ENCODE measurements at places on chromosomes 16 and 17. TPM values are rescaled to one million over a fixed set of nuclear protein-coding genes. Genes with fewer than 3 reads are reported as not detected.

Gene ZMYND15
- total RNA-seq = not detected

Gene SDK2
- total RNA-seq = 5.0 TPM

Gene ADAD2
- not detected for total RNA-seq

Gene MT4
- total RNA-seq = not detected

Gene PYY
- 1.4 TPM for total RNA-seq

Gene PRR35
- 0.62 TPM for total RNA-seq

Gene DNAAF1
- total RNA-seq = 0.66 TPM

Gene CLEC18C
- total RNA-seq = 0.20 TPM

Gene RASL10B
- 19.2 TPM for total RNA-seq

Gene CD300LF
- not detected for total RNA-seq

- H3K4me1 ChIP-seq = no peaks in the 10 kb centered on the region
- H3K27ac ChIP-seq = peak overlapping the region; percentile 10
- no peaks in the 10 kb centered on the region for H3K36me3 ChIP-seq
- no peak for DNase-seq
Measured at GRCh38 chr16:62829607-62830006, 793.4 kb upstream of the CDH8 start.

GRCh38 chr16:5875416-5875815, 777.8 kb upstream of the EEF2KMT start:
- no peak overlapping the region for H3K4me3 ChIP-seq
- H3K27ac ChIP-seq = no peak overlapping the region
- no peaks in the 10 kb centered on the region for H3K36me3 ChIP-seq
- peaks cover 5% of the 10 kb centered on the region for H3K4me1 ChIP-seq
- no peaks in the 10 kb centered on the region for H3K27me3 ChIP-seq
- no peak for DNase-seq

DNA sequence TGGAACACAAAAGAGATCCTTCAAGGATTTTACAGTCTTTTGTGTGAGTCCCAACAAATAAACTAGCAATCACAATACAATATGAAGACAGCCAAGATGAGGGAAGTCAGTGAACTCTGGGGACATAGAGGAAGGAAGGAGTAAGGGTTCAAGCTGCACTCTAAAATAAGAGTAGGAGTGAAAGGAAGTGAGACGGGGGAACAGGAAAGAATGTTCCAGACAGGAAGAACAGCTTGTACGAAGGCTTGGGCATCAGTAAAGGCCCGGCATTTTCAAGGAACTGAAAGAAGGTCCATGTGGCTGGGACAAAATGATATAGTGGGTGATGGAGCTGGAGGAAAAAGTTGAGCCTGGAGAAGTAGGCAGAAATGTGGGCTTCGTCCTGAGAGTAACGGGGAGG, 4.5 kb downstream of the CCL17 start:
- H3K27me3 ChIP-seq = no peaks in the 10 kb centered on the region
- H3K4me3 ChIP-seq = no peak overlapping the region
- no peaks in the 10 kb centered on the region for H3K4me1 ChIP-seq
- no peaks in the 10 kb centered on the region for H3K36me3 ChIP-seq
- no peak overlapping the region for H3K27ac ChIP-seq

DNA sequence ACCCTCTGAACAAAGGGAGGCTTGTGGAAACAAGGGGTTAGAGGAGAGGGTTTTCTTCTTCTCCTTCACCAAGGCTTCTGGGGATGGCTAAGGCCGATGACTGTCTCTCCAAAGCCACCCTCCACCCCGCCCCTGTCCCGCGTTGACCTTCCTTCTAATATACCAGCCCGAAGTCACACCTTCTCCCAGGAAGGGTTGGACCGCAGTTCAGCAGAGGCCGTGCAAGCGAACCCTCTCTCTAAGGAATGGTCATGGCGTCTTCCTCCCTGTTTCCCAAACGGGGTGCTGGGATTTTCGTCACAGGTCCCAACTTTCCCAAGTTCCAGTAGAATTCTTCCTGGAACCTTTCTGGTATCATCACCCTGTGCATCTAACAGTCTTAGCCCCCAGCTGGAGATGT, 49.4 kb downstream of the FZD2 start:
- H3K4me1 ChIP-seq = peaks cover 15% of the 10 kb centered on the region
- DNase-seq = no peak
- no peak overlapping the region for H3K27ac ChIP-seq
- H3K4me3 ChIP-seq = no peak overlapping the region
- H3K27me3 ChIP-seq = no peaks in the 10 kb centered on the region

DNA sequence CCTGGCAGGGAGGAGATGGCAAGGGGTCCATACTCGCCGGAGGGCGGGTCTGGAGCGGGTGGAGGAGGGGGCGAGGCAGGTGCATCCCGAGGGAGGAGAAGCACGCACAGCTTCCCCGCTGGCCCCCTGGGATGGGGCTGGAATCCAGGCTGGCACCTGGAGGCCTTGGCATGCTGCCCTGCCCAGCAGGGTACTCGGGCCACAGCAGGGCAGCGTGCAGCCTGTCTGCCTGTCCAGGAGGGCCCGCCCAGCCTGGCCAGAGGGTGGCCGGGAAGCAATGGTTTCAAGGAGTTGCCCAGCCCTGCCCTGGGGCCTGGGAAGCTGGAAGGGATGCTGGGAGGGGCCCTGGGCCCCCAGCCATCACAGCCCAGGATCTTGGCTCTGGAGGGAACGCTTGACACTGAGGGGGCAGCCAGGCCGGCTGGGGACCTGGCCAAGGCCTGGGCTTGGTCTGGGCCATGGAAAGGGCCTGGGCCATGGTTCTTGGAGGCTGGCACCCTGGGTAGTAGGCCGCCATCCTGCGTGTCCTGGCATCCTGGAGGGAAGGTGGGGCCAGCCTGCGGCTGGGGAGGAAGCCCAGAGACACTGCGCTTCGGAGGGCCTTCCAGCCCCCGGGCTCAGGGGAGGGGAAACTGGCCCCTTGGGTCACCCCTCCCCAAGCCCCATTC, 1.1 kb downstream of the GLIS2 start:
- peaks cover 17% of the 10 kb centered on the region for H3K4me1 ChIP-seq
- DNase-seq = no peak
- H3K4me3 ChIP-seq = peak overlapping the region; percentile 80
- H3K36me3 ChIP-seq = no peaks in the 10 kb centered on the region

GRCh38 chr17:74799097-74799496, 23.0 kb upstream of the NAT9 start:
- DNase-seq = no peak
- H3K27ac ChIP-seq = no peak overlapping the region
- H3K4me3 ChIP-seq = no peak overlapping the region
- H3K27me3 ChIP-seq = no peaks in the 10 kb centered on the region
- peaks cover 76% of the 10 kb centered on the region for H3K36me3 ChIP-seq
- no peaks in the 10 kb centered on the region for H3K4me1 ChIP-seq

DNA sequence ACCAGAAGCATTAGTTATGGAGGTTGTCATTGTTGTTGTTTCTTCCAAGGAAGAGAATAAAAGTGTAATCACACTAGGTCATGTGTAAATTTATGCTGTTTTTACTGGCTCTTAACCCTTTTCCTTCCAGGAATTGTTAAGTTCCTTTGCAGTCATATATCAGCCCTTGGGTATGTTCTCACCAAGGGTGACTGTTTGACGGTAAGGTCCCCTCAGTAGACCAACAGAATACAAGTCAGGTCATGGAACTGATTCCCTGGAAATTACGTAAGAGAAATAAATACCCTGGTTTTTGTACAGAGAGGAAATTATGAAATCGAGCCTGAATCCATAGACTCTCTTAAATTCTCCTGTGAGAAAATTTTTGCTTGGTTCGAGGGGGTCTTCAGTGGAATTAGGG, 11.2 kb upstream of the KCNJ2 start:
- H3K27ac ChIP-seq = no peak overlapping the region
- H3K4me1 ChIP-seq = no peaks in the 10 kb centered on the region
- H3K36me3 ChIP-seq = no peaks in the 10 kb centered on the region
- H3K27me3 ChIP-seq = no peaks in the 10 kb centered on the region
- no peak for DNase-seq

DNA sequence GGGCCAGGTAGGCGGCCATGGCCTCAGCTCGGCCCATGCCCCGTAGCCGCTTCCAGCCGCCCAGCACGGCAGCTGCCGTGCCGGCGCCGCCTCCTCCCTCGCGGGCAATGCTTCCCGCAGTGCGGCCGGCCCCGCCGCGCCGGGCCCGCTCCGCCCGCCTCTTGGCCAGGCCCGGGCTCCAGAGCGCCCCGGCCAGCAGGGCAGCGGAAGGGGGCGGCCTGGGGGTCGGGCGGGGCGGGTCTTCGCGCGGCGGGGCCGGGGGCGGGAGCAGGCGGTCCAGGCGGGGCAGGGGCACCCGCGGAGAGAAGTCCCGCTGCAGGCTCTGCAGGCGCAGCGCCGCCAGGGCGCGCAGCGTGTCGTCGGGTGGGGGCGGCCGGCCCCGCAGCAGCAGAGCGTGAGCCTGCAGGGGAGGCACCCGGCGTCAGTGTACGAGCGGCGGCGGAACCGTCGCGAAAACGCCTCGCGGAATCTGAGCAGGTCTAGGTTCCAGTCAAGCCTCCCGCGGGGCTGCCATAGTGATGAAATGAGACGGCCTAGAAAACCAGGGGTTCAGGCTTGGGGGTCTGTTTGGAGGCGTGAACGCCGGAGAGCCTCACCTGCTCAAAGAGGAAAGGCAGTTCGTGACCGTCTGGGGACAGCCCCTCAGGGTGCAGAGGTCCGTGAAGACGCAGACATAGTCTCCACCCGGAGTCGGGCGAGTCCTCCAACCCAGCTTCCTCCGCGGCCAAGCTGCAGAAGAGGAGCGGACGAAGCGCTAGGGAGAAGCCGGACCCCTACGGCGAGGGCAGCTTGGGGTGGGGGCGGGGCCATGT, 6.6 kb downstream of the PLEKHH3 start:
- peak; percentile 97 for DNase-seq
- H3K4me3 ChIP-seq = no peak overlapping the region
- peaks cover 46% of the 10 kb centered on the region for H3K27me3 ChIP-seq
- no peak overlapping the region for H3K27ac ChIP-seq
- H3K36me3 ChIP-seq = peaks cover 16% of the 10 kb centered on the region
- peaks cover 6% of the 10 kb centered on the region for H3K4me1 ChIP-seq

GRCh38 chr16:70734522-70735095, 48.8 kb upstream of the MTSS2 start:
- no peak overlapping the region for H3K4me3 ChIP-seq
- no peak for DNase-seq
- H3K4me1 ChIP-seq = peaks cover 3% of the 10 kb centered on the region
- H3K27me3 ChIP-seq = no peaks in the 10 kb centered on the region
- no peak overlapping the region for H3K27ac ChIP-seq
- H3K36me3 ChIP-seq = no peaks in the 10 kb centered on the region

GRCh38 chr16:57882792-57883191, 80.5 kb upstream of the KIFC3 start:
- no peaks in the 10 kb centered on the region for H3K27me3 ChIP-seq
- H3K36me3 ChIP-seq = no peaks in the 10 kb centered on the region
- peaks cover 4% of the 10 kb centered on the region for H3K4me1 ChIP-seq
- DNase-seq = no peak
- H3K27ac ChIP-seq = no peak overlapping the region

- no peak overlapping the region for H3K4me3 ChIP-seq
- no peaks in the 10 kb centered on the region for H3K36me3 ChIP-seq
- peaks cover 6% of the 10 kb centered on the region for H3K27me3 ChIP-seq
- H3K27ac ChIP-seq = no peak overlapping the region
- H3K4me1 ChIP-seq = no peaks in the 10 kb centered on the region
Measured at GRCh38 chr17:33776903-33777302, 478.2 kb upstream of the CCL2 start.

DNA sequence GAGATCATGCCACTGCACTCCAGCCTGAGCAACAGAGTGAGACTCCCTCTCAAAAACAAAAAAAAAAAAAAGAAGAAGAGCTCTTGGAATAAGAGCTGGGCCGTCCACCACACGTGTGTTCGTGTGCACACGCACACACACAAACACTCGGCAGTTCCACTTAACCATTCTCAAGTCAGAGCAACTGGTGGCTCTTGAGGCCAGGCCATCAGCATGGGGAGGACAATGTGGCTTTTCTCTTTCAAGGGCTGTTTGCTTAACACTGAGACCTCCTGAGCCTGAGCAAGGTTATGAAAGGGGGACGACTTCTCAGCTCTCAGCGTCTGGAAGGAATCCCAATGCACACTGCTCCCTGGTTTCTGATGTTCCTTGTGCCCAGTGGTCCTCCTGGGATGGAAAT, 444.9 kb downstream of the SOX9 start:
- H3K27me3 ChIP-seq = no peaks in the 10 kb centered on the region
- no peaks in the 10 kb centered on the region for H3K36me3 ChIP-seq
- H3K27ac ChIP-seq = no peak overlapping the region
- no peak for DNase-seq

GRCh38 chr17:44844390-44844830, 3.3 kb upstream of the HIGD1B start:
- H3K4me3 ChIP-seq = no peak overlapping the region
- DNase-seq = peak; percentile 73
- H3K4me1 ChIP-seq = peaks cover 15% of the 10 kb centered on the region
- H3K27me3 ChIP-seq = no peaks in the 10 kb centered on the region
- no peak overlapping the region for H3K27ac ChIP-seq

DNA sequence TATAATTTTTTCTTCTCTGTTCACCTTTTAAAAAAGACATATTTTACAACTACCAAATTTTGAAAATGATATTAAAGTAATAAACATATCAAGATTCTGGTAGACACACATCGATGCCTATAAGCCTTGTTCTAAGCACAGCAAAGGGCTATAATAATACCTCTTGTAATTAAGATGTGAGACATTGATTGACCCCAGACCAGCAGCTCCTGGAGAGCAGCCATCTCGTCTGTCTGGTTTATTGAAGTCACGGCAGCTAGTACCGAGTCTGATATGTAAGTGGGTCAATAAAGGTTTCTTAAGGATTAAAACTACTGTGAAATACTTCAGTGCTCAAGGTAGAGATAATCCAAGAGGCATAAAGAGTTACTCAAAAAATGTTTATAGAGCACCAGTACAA, 76.1 kb downstream of the C17orf58 start:
- no peak for DNase-seq
- no peak overlapping the region for H3K4me3 ChIP-seq
- no peaks in the 10 kb centered on the region for H3K27me3 ChIP-seq
- no peaks in the 10 kb centered on the region for H3K4me1 ChIP-seq
- H3K36me3 ChIP-seq = peaks cover 74% of the 10 kb centered on the region

- no peak overlapping the region for H3K4me3 ChIP-seq
- DNase-seq = no peak
- peaks cover 13% of the 10 kb centered on the region for H3K36me3 ChIP-seq
- H3K27me3 ChIP-seq = no peaks in the 10 kb centered on the region
Measured at GRCh38 chr17:79996291-79996690, 39.4 kb downstream of the TBC1D16 start.

- no peaks in the 10 kb centered on the region for H3K27me3 ChIP-seq
- no peaks in the 10 kb centered on the region for H3K4me1 ChIP-seq
- no peak overlapping the region for H3K4me3 ChIP-seq
- no peak for DNase-seq
- no peaks in the 10 kb centered on the region for H3K36me3 ChIP-seq
- H3K27ac ChIP-seq = no peak overlapping the region
Measured at GRCh38 chr17:58278661-58279015, 2.1 kb downstream of the MPO start.

DNA sequence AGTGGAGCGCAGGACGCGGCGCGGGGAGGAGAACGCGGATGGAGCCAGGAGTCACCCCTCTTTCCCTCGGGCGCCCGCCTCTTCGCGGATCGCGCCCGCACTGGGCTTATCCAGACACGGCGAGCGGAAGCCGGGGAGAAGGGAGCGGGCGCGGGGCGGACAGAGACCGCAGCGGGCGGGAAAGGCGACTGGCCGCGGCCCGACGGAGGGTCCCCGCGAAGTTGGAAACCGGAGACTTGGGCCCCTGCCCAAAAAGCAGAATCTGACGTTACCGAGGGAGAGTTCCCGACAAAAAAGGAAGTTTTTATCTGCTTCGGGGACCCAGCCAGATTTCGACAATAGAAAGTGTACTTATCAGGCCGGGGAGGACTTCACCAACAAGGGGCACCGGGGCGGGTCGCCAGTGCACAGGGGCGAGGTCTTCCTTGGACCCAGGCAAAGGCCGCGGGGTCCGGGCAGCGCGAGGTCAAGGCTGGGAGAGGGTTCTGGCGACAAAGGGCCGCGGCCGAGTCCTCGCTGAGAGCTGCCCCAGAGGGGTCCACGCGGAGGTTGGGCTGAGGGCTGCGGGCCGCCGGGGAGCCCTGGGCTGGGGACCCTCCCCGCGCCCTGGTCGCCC, 519 bp downstream of the ST6GALNAC2 start:
- H3K4me1 ChIP-seq = peaks cover 6% of the 10 kb centered on the region
- peak overlapping the region; percentile 87 for H3K4me3 ChIP-seq
- no peaks in the 10 kb centered on the region for H3K36me3 ChIP-seq
- DNase-seq = peak; percentile 86

Measured in endodermal cell (in vitro differentiated cells).